ENCODE measurements at places on chromosomes 3 and 15. TPM values are rescaled to one million over a fixed set of nuclear protein-coding genes. Genes with fewer than 3 reads are reported as not detected.

The RCN2 gene
- 66.1 TPM for total RNA-seq

The CCDC13 gene
- 7.6 TPM for total RNA-seq

The CCR3 gene
- 0.88 TPM for total RNA-seq

The DPPA2 gene
- total RNA-seq, result not detected

The LDHAL6B gene
- total RNA-seq, result not detected

The DET1 gene
- total RNA-seq, result 13.7 TPM

- DNase-seq, result no peak
- H3K4me1 ChIP-seq, result peaks cover 7% of the 10 kb centered on the region
- H3K27ac ChIP-seq, result no peak overlapping the region
- H3K36me3 ChIP-seq, result no peaks in the 10 kb centered on the region
- no peaks in the 10 kb centered on the region for H3K27me3 ChIP-seq
Measured at GRCh38 chr3:113625834-113626233, 70.6 kb downstream of the USF3 start.

- DNase-seq, result peak; percentile 71
- H3K4me1 ChIP-seq, result no peaks in the 10 kb centered on the region
- H3K4me3 ChIP-seq, result no peak overlapping the region
- H3K27ac ChIP-seq, result no peak overlapping the region
- H3K36me3 ChIP-seq, result peaks cover 3% of the 10 kb centered on the region
Measured at GRCh38 chr15:49610157-49610918, 10.3 kb downstream of the FAM227B start.

- no peak for DNase-seq
- no peak overlapping the region for H3K27ac ChIP-seq
- peaks cover 12% of the 10 kb centered on the region for H3K4me1 ChIP-seq
- H3K4me3 ChIP-seq, result no peak overlapping the region
Measured at GRCh38 chr3:139537795-139538621, 1.5 kb downstream of the RBP1 start.

GRCh38 chr3:71784914-71785531, at the start of gene PROK2:
PROK2 (minus strand) TSS chr3:71785148; CDS start chr3:71785052, 96 bp downstream.
- no peak within 1 kb of the TSS for H3K27ac ChIP-seq
- H3K4me3 ChIP-seq, result peak within 1 kb of the TSS; percentile 4

GRCh38 chr15:99984491-99985243, 251.4 kb upstream of the LYSMD4 start:
- no peaks in the 10 kb centered on the region for H3K27me3 ChIP-seq
- DNase-seq, result no peak
- H3K27ac ChIP-seq, result no peak overlapping the region
- H3K4me3 ChIP-seq, result no peak overlapping the region
- no peaks in the 10 kb centered on the region for H3K4me1 ChIP-seq
- H3K36me3 ChIP-seq, result no peaks in the 10 kb centered on the region

- no peak overlapping the region for H3K4me3 ChIP-seq
- H3K27me3 ChIP-seq, result no peaks in the 10 kb centered on the region
- H3K4me1 ChIP-seq, result no peaks in the 10 kb centered on the region
- DNase-seq, result no peak
Measured at GRCh38 chr3:189157232-189158007, 14.4 kb upstream of the TPRG1 start.

- no peak overlapping the region for H3K4me3 ChIP-seq
- no peaks in the 10 kb centered on the region for H3K27me3 ChIP-seq
- no peak overlapping the region for H3K27ac ChIP-seq
- DNase-seq, result no peak
Measured at GRCh38 chr3:76470285-76470684, 569.6 kb upstream of the ROBO2 start.

- H3K4me3 ChIP-seq, result peak overlapping the region; percentile 98
- H3K36me3 ChIP-seq, result peaks cover 3% of the 10 kb centered on the region
- H3K27me3 ChIP-seq, result no peaks in the 10 kb centered on the region
Measured at GRCh38 chr3:97821287-97821773, 481 bp upstream of the CRYBG3 start.

GRCh38 chr15:36837246-36837645, 257.8 kb downstream of the CDIN1 start:
- H3K4me1 ChIP-seq, result no peaks in the 10 kb centered on the region
- no peak for DNase-seq
- H3K27ac ChIP-seq, result no peak overlapping the region
- H3K36me3 ChIP-seq, result no peaks in the 10 kb centered on the region
- no peak overlapping the region for H3K4me3 ChIP-seq
- no peaks in the 10 kb centered on the region for H3K27me3 ChIP-seq

- H3K4me1 ChIP-seq, result no peaks in the 10 kb centered on the region
- H3K27ac ChIP-seq, result no peak overlapping the region
- H3K4me3 ChIP-seq, result no peak overlapping the region
- DNase-seq, result no peak
- no peaks in the 10 kb centered on the region for H3K27me3 ChIP-seq
Measured at GRCh38 chr15:90512981-90513380, 16.7 kb upstream of the CRTC3 start.

- H3K36me3 ChIP-seq, result no peaks in the 10 kb centered on the region
- H3K4me1 ChIP-seq, result no peaks in the 10 kb centered on the region
- peak overlapping the region; percentile 60 for H3K27ac ChIP-seq
- no peak overlapping the region for H3K4me3 ChIP-seq
- DNase-seq, result no peak
Measured at GRCh38 chr3:194089357-194090177, 46.4 kb upstream of the HES1 start.

DNA sequence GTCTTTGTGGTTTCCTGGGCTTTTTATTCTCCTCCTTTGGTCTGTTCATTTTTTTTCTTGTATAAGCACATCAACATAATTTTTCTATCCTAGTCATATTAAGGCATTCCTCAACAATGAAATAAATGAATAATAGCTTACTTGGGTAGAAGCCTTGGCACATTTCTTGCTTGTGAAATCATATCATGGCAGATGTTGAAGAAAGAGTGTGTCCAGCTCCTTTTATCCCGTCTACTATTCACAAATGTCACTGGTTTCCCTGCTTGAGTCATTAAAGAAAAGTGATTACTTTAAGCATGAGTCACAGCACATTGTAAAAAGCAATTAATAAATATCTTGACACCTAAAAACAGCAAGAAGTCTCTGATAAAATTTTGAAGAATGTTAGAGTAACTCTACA, 42.1 kb downstream of the MINAR1 start:
- no peak for DNase-seq
- H3K4me1 ChIP-seq, result no peaks in the 10 kb centered on the region
- no peak overlapping the region for H3K4me3 ChIP-seq
- no peaks in the 10 kb centered on the region for H3K27me3 ChIP-seq

DNA sequence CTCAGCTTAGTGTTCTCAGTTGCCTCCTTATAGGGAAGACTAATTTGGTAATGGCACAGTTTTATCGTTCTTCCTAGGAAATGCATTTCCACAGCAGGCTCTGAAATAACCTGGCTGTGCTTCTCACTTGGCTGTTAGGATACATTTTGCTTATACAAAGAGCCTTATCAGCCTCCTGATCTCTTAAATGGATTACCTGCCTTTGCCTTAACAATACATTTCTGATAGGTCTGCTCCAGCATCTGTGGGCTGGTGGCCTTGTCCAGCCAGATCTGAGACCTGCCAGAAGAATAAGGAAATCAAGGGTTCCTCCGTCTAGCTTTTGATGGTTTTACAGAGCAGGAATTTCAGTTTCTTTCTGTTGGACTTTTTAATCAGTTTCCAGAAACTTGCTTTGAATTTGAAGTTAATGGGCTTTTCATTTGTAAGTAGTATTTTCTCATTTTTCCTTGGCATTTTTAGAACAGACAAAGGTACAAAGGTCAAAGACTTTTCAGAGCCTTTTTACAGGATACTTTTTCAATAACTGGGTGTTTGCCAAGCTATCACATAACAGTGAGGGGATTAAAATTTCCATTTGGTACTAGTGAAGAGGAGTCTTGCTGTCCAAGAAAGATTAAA, 116.3 kb downstream of the AKAP13 start:
- H3K4me3 ChIP-seq, result no peak overlapping the region

- H3K4me1 ChIP-seq, result no peaks in the 10 kb centered on the region
- no peak overlapping the region for H3K4me3 ChIP-seq
- H3K27ac ChIP-seq, result no peak overlapping the region
- H3K27me3 ChIP-seq, result no peaks in the 10 kb centered on the region
Measured at GRCh38 chr15:33959844-33960548, 8.3 kb upstream of the CHRM5 start.

GRCh38 chr3:146640955-146641867, 36.1 kb upstream of the PLSCR5 start:
- H3K36me3 ChIP-seq, result no peaks in the 10 kb centered on the region
- H3K27me3 ChIP-seq, result no peaks in the 10 kb centered on the region
- no peaks in the 10 kb centered on the region for H3K4me1 ChIP-seq
- no peak overlapping the region for H3K4me3 ChIP-seq

All from lung (tissue), 17 donors.